ENCODE measurements at places on chromosomes 16 and 17. TPM values are rescaled to one million over a fixed set of nuclear protein-coding genes. Genes with fewer than 3 reads are reported as not detected.

Gene TAC4
- not detected for total RNA-seq

Gene DNAH9
- 12.9 TPM for total RNA-seq

Gene ZNF423
- total RNA-seq, result 30.9 TPM

Gene HASPIN
- 1.4 TPM for total RNA-seq

Gene BCL6B
- 3.0 TPM for total RNA-seq

Gene TUFM
- total RNA-seq, result 71.7 TPM

Gene LPO
- total RNA-seq, result 0.23 TPM

Gene C16orf86
- total RNA-seq, result 2.5 TPM
